ENCODE measurements at places on chromosomes 6 and 20.

- DNase-seq: no peak
Measured at GRCh38 chr6:13091192-13091591, 237.1 kb downstream of the TBC1D7 start.

- DNase-seq: no peak
Measured at GRCh38 chr6:166472636-166473035, 89.9 kb upstream of the MPC1 start.

DNA sequence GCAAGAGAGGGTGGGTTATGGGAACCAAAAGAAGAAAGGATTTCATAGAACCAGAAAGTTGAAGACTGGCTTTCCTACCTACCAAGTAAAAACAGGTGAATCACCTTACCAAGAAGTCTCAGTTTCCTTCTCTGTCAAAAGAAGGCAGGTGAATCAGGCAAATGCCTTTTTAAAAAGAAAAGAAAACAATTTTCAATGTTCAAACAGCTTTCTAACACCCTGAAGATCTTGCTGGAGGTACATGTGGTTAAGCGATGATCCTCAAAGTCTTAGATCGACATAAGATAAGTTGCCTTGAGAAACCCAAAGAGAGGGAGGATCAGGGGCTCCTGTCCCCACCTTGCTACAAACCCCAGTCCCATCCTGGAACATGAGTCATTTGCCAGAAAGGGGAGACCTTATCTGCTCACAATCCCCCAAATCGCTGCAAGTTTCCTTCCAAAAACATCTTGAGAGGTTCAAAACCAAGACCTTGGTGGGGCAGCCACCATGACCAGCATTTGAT lies 71.6 kb downstream of the NFATC2 start:
- no peak for DNase-seq

GRCh38 chr6:152341596-152341995 lies 295.6 kb downstream of the SYNE1 start:
- DNase-seq: no peak

DNA sequence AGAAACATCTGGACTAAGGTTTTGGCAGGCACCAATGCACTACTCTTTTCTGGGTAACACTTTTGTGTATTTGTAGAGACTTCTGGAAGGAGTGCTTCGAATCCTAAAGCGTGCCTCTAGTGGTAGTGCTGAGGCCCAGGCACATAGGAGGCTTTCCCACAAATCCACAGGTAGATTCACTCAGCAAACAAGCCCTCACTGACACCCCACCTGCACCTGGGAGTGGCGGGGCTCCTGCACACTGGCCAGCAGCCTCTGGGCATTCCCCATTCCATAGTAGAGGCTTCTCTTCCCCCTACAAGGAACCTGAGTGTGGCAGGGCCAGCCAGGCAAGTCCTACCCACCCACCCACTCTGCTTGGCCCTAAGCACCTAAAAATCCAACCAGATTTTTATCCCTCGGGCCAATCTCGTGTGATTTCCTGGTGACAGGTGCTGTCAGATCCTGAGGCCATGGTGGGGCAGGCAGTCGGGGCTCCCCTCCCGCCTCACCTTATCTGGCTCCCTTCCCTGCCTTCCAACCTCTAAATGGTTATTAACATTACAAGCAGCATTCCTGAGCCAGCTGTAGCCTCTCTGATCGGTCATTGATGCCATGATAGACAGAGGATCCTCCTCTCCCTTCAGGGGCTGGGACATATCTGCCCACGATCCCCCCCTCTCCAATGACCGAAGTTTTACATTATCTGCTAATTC lies 82.4 kb downstream of the SLC2A10 start:
- no peak for DNase-seq

All from stimulated activated CD8-positive, alpha-beta memory T cell treated with anti-CD3 and anti-CD28 coated beads, Interleukin-15, amount 100 ng/mL, for 48 hours (primary cell).